ENCODE measurements at places on chromosomes 2 and 18.

GRCh38 chr2:187900021-187900420 is 345.8 kb upstream of the TFPI start:
- no peak for DNase-seq

- DNase-seq, result no peak
These were observed 18.2 kb upstream of the GPR55 start for GRCh38 chr2:230942920-230943896.

GRCh38 chr2:222669353-222669752 is 2.1 kb upstream of the MOGAT1 start:
- no peak for DNase-seq

GRCh38 chr18:11308499-11308898 is 159.1 kb upstream of the PIEZO2 start:
- DNase-seq, result no peak

- DNase-seq, result no peak
These were observed 51.4 kb downstream of the CCDC141 start for GRCh38 chr2:178998539-178998938.

DNA sequence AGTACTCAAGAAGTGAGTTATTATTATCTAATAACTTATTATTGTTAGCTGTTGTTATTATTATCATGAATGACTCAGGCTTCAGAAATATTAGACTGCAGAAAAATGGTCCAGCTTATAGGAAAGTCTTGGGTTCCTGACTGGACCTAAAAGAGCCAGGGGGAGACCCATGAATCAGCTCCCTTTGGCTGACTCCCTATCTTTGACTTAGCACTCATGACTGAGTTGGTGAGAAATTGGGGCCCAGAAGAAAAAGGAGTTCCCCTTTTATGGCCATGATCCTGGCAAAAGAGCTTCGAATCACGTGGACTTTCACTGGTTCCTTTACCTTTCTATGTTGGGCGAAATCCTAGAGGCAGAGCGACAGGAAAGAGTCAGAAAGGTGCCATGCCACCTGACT is 145.8 kb downstream of the MYO3B start:
- no peak for DNase-seq

DNA sequence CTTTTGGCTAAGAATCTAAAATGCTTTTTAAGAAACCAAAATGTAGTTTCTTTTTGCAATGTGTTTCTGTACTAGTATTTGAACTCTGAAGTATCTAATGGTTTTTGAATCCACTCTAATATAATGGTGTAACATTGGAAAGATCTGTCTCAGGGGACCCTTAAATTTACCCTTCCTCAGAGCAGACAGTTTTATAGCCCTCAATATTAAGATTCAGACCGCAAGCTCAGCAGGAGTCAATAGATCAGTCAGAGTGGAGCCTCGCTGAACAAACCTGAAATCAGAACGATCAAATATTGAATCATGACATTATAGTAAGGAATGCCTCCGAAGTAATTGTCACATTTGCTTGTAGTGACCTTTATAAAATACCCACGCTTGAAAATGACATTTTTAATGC is 18.3 kb downstream of the SGPP2 start:
- DNase-seq, result no peak

DNA sequence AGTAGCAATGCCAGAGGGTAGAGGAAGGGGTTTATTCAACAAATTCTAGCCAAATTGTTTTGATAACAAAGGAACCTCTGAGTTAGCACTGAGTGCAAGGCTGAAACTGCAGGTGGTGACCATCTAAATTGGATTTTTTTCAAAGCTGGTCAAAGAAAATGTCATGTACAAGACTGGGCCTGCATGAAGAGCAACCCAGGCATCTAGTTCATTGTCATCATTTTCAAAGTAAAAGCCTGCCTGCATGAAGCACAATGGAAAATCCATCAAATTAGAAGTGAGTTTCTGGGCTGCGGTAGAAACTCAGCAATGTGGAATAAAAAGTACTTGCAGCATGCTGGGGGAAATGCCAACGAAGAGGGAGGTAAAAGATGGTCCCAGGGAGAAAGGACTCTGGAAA is 80.8 kb upstream of the PPP1CB start:
- DNase-seq, result no peak

DNA sequence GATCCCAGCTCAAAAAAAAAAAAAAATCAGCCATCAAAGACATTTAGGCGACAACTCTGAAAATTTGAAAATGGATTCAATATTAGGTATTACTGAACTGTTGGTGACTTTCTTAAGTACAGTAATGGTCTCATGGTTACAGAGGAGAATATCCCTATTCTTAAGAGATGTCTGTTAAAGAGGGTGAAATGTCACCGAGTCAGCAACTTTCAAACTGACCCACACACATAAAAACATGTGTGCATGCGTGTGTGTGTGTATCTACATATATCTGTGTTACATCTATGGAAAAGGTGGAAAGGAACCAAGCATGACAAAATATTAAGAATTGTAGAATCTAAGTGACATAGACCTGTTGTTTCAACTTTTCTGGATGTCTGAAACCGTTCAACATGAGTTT is 41.6 kb upstream of the GLI2 start:
- DNase-seq, result no peak

DNA sequence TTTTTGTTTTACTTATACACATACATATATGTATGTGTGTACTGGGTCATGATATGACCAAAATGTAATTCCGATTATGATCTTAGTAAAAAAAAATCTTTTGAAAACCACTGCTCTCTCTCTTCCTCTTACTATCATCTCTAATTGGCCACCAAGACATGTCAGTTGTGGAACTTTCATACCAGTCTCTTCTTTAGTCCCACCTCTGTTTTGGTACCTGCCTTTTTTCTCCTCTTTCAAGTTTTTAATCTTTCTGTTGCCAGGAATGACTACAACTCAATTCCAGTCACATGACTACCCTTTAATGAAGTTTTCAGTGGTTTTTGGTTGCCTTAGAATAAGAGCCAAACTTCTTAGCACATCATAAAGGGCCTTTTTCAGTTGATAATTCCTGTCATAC is 17.1 kb downstream of the RBM44 start:
- DNase-seq, result no peak

- DNase-seq, result no peak
These were observed 204.2 kb downstream of the AGAP1 start for GRCh38 chr2:235698028-235698427.

DNA sequence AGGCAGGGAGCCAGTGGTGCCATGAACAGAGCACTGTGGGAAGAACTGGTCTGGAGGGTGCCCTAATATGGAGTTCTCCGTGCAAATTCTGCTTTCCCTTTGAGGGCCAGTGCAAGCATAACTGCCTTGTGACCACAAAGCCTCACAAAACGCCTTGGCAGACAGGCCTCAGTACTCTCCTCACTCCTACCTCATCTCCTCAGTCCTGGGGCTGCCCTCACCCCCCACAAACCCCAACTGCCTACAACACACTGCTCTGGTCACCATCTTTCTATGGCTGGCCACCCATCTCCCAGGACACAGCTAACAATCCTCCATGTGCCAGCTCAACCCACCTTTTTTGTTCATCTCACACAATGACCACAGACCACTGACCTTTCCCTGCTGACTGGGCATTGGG is 8.9 kb downstream of the COX5B start:
- DNase-seq, result no peak

GRCh38 chr2:37449761-37450296 is 105.4 kb downstream of the QPCT start:
- no peak for DNase-seq
